CD4-positive, alpha-beta memory T cell (primary cell): ENCODE measurements at places on chromosomes 7 and 10. TPM values are rescaled to one million over a fixed set of nuclear protein-coding genes. Genes with fewer than 3 reads are reported as not detected.

HKDC1 gene
- 3.5 TPM for total RNA-seq

NUTM2A gene
- total RNA-seq = 1.3 TPM

CLEC5A gene
- 0.94 TPM for total RNA-seq

PTF1A gene
- not detected for total RNA-seq

MPP7 gene
- total RNA-seq = 24.9 TPM

EFCAB10 gene
- total RNA-seq = not detected

CAV1 gene
- not detected for total RNA-seq

C10orf62 gene
- total RNA-seq = not detected

WDR86 gene
- total RNA-seq = 7.0 TPM

DNA sequence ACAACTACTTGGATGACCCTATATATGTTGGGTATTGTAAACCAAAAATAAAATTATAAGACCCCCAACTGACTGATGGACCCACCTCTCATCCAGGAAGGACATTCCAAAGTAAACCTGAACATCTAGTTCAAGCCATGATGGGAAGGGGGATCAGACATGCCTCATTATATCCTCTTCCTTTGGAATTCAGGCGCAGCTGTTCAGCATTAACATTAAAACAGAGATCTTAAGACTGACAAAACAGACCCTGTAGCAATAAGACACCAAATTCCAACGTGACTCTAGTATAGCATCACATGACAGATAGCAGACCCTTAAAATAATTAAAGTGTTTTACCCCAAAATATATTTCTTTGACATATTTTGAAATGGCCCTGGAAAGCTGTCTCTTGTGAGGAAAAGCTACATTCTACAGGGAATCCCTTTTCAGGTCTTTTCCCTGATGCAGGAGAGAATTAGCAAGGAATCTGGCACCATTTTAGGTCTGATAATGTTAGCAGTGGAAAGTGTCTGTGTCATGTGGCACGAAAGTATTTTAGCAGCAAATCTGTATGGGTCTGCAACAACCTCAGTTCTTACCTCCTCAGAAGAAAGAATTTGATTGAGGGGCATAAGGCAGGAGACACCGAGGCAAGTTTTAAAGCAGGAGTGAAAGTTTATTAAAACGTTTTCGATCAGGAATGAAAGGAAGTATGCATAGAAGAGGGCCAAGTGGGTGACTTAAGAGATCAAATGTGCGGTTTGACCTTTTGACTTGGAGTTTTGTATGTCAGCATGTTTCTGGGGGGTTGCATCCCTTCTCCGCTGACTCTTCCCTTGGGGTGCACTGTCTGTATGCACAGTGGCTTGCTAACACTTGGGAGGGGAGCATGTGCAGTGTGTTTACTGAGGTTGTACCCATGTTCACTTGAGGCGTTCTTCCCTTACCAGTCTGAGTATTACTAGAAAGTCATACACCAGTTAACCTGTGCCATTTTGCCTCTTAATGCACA lies 236.6 kb upstream of the PPP1R3A start:
- no peak for DNase-seq

GRCh38 chr10:55929291-55929690 lies 431.8 kb downstream of the ZWINT start:
- DNase-seq = no peak

GRCh38 chr7:151249034-151249731 lies 689 bp upstream of the SMARCD3 start:
- peak; percentile 48 for DNase-seq

DNA sequence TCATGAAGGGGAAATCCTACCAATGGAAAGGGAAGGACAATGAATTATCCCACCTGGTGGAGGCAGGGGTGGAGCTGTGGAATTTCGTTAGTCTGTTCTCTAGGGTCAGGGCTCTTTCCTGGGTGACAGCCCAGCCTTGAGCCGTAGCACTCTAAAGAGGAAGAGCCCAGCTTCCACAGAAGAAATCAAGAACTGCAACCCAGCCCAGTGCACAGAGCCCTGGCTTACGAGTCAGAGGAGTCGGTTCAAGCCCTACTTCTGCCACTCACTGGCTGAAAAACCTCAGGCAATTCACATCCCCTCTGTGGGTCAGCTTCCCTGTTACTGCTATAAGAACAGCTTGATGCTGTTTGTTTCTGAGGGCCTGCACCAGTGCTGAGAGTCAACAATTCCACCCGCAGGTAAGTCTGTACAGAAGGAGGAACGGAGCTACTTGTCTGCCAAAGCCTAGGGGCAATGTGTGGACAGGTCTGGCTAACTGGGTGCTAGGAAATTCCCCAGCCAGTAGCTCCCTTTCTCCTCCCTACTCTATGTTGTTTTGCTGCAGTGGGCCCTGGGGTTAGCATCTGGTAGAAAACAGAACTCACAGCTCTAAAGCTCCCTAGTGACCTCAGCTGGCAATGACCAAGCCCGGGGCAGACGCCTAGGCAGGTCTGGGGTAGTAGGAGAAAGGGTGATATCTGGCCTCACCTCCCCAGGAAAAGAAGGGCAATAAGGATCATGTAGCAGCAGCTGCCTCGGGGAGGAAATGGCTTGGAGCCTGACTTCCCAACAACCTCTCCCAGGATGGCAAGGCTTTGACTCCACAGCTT lies 3.3 kb downstream of the AVPI1 start:
- DNase-seq = no peak

DNA sequence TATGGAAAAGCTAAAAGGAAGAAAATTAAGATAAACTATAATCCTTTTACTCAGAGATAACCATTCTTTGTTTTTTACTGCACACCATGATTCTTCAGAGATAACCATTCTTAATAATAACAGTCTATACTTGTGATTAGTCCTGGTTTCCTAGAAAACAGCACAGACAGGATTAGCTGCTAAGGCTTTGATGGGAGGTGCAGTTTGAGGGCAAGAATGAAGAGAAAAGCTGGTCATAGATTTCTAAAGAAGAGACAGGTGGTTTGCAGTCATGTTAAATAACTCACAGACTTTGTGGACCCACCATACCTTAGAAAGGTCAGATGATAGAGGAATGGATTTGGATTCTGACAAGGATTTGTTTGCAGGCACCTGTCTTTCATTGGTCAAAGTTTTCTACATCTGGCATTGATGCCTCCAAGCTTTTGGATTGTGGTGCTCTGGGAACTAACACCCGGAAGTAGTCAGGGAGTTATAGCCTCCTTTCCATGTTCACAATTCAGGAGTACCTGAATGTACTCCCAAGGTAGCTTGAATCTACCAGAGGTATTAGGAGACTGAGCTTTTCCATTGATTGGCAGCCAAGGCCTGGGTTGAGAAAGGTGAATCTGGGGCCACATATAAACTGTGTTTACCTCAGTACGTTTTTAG lies 3.7 kb downstream of the SMC3 start:
- DNase-seq = no peak

DNA sequence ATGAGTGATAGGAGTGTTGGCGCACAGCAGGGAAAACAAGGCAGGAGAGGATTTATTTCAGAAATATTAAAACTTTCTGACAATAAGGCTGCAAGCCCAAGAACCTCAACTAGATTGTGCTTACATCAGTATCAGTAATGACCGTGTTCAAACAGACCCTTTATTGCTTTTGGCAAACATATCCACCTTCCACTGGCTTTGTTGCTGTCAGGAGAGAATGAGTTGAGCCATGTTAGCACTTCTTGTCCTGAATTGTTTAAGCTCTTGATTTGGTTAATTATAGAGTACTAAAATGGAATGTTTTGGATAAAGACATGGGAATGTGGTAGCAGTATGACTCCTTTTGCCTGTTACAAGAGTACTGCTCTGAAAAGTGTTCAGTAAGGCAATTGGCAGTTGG lies 3.8 kb downstream of the AHCYL2 start:
- no peak for DNase-seq

DNA sequence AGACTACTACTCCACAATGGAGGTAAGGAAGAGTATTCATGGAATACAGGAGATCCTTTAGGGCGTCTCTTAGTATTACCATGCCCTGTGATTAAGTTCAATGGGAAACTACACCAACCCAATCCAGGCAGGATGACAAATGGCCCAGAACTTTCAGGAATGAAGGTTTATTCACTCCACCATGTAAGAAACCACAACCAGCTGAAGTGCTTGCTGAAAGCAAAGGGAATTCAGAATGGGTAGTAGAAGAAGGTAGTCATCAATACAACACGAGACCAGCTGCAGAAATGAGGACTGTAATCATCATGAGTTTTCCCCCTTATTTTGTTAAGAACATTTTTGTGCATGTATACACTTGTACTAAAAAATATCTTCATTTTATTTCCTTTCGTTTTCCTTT lies 76.6 kb downstream of the GPR37 start:
- no peak for DNase-seq

- no peak for DNase-seq
Measured at GRCh38 chr10:98323221-98324164, 55.5 kb upstream of the LOXL4 start.

- no peak for DNase-seq
Measured at GRCh38 chr10:68284062-68285001, 47.5 kb upstream of the HNRNPH3 start.

- DNase-seq = no peak
Measured at GRCh38 chr10:24901686-24902399, 50.6 kb downstream of the PRTFDC1 start.

DNA sequence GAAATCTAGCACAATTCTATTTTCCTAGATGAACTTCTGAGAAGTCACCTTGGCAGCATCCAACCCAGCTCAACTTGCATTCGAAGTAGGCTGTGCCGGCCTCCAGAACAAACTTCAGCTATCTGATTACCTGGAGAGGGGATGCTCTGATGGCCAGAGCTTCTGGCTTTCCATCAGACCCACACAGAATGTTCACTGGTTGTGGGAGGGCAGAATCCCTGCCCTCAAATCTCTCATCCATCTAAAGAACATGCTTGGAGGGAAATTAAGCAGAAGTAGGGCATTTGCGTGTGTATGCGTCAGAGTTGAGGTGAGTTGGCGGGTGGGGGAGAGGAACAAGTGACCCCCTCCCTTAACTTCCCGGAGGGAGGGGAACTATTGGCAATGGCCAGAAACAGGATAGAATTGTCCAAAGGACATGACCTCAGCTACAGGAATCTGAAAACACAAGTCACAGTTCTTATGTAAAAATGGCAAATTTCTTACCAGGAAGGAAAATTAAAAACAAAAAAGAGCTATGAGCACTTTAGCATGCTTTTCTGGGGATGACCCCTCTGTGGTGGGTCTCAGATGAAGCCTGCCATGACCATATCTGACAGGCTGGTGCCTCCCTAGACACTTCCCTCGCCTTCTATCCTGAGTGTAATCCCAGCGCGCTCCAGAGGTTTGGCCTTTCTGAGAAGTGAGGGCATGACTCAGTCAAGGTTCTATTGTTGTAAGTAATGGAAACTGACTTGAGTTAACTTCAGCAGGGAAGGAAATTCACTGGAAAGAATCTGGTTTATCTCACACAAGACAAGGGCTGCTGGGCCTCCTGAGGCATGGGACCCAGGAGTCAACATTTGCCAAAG lies 278.8 kb downstream of the RPS24 start:
- DNase-seq = no peak

GRCh38 chr10:63261496-63261895 lies 128.4 kb downstream of the NRBF2 start:
- DNase-seq = no peak

DNA sequence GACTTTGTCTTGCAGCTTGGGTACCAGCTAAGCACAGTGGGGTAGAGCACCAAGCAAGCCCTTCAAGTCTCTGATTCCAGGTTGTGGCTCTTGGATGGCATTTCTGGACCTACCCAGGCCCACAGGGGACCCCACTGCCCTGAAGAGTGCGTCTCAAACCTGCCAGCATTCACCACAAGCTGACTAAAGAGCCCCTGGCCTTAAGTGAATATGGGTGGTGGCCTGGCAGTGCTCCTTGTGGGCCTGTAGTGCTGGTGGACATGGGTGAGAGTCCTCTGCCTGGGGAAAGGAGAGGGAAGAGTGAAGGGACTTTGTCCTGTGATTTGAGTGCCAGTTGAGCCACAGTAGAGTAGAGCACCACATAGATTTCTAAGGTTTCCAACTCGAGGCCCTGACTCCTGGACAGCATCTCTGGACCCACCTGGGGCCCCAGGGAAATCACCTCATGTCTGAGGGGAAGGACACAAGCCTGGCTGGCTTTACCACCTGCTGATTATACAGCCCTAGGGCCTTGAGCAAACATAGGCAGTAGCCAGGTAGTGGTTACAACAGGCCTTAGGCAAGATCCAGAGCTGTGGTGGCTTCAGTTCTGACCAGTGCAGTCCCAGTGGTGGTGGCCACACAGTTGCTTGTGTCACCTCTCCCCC lies 23.7 kb downstream of the GSDME start:
- no peak for DNase-seq

DNA sequence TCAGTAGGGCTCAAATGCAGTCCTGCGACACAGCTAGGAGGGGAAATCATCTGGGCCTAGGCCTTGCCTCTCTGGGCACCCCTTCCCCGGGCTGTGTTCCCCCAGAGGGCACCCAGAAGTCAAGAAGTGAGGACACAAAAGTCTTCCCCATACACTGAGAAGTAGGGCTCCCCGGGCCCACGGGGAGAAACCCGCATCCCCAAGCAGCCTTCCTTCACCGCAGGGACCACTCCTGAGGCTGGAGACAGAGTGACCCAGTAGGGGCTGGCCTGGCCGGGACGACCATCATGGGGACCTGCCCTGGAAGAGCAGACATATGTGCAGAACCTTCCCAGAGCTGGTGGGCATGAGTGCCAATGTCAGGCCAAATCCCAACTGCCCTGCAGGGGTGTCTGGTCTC lies 163.5 kb downstream of the GFRA1 start:
- DNase-seq = no peak
